ENCODE measurements at places on chromosomes 11 and 22.

- DNase-seq, result no peak
Measured at GRCh38 chr11:41895081-41895480, 435.6 kb upstream of the LRRC4C start.

GRCh38 chr11:60078745-60079144 lies 9.7 kb upstream of the MS4A2 start:
- DNase-seq, result no peak

GRCh38 chr11:299081-299891 lies at the start of gene IFITM5:
IFITM5 (minus strand) TSS chr11:299526; CDS start chr11:299490, 36 bp downstream.
- no peak for DNase-seq

DNA sequence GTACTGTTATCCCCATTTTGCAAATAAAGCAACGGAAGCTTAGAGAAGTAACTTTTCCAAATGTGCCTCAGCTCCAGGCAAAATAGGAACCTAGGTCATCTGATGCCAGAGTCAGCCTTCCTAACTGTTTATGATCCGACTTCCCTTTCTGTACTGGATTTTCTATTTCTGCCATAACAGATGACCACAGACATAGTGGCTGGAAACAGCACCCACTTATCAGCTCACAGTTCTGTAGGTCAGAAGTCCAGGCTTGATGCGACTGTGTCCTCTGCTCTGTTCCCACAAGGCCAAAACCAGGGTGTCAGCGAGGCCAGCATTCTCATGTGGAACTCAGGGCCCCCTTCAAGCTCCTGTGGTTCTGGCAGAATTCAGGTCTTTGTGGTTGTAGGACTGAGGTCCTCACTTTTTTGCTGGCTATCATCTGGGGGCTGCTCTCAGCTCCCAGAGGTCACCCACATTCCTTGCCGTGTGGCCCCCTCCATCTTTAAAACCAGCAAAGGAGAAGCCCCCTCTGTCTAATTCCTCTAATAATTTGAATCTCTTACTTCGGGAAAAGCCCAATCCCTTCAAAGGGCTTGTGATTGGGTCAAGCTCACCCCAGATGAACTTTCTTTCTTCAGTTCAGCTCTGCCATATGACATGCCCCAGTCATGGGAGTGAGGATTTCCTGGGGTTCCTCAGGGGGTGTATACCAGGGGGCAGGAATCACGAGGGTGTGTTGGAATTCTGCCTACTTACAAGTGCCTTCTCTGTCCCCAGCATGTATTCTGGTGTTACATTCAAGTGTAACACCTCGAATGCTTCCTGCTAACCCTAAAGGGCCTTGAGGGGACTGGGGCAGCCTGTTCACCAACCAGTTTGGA lies 15.3 kb downstream of the KCNJ5 start:
- DNase-seq, result no peak

DNA sequence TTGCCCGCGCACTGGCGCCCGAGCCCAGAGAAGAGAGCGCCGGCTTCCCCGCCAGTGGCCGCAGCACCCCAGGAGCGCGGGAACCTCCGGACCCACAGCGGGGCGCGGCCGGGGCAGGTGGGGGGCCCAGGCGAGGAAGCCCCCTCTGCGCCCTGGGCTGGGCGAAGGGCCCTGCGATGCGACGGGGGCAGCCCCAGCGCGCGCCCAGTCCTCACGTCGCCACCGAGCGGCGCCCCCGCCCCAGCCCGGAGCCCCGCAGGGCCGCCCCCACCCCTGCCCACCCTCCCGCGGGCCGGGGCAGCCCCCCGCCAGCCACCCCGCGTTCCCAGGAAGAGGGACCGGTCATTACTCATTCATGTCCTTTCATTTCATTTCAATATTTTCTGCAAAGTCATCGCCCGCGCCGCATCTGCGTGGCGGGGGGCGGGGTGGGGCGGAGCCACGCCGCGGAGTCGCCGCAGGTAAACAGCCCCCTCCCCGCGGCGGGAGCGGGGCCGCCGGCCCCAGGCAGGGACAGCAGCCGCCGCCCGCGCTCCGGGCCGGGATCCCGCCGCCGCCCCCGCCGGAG lies 673 bp upstream of the PANX2 start:
- peak; percentile 62 for DNase-seq

- no peak for DNase-seq
Measured at GRCh38 chr11:78291503-78292108, 102.9 kb downstream of the USP35 start.

GRCh38 chr11:115767047-115767802 lies 263.0 kb upstream of the CADM1 start:
- no peak for DNase-seq

DNA sequence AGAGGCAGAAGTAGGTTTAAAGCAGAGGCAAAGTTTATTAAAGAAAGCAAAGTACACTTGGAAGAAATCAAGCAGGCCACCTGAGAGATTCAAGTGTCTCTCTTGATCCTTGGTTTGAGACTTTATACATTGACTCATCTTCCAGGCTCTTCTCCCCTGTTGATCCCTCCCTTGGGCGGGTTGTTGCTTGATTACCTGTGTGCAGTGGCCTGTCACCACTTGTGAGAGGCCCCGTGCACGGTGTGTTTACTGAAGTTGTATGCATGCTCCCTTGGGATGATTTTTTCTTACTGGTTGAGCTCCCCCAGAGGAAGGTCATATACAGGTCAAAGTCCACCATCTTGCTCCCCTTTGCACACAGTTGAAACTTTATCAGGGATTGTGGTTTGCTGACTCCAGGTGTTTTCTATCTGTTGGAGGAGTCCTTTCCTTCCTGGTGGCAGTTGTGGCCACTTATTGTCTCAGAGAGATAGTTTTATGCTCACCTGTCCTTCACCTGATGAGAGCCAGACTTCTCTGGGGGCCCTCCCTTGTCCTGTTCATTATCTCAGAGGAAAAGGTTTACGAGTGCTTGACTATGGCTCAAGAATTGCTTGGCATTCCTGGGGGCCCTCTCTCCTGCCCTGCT lies 16.3 kb upstream of the RBMXL2 start:
- no peak for DNase-seq

DNA sequence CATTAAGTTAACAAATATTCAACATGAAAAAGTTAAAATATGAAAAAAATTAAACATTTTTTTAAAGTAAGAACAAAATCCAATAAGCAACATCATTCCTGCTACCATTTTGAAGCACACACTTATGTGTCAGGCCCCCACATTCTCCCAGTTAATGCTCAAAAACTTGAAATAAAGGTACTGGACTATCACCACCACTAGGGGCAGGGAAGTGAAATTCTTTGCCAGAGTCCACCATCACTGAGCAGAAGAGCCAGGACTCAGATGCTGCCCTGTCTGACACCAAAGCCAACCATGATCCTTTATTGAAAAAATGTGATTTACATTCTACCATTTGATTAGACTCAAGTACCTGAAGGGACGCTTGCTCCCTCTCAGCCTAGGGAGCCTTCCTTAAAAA lies 39.1 kb downstream of the PITPNB start:
- no peak for DNase-seq

DNA sequence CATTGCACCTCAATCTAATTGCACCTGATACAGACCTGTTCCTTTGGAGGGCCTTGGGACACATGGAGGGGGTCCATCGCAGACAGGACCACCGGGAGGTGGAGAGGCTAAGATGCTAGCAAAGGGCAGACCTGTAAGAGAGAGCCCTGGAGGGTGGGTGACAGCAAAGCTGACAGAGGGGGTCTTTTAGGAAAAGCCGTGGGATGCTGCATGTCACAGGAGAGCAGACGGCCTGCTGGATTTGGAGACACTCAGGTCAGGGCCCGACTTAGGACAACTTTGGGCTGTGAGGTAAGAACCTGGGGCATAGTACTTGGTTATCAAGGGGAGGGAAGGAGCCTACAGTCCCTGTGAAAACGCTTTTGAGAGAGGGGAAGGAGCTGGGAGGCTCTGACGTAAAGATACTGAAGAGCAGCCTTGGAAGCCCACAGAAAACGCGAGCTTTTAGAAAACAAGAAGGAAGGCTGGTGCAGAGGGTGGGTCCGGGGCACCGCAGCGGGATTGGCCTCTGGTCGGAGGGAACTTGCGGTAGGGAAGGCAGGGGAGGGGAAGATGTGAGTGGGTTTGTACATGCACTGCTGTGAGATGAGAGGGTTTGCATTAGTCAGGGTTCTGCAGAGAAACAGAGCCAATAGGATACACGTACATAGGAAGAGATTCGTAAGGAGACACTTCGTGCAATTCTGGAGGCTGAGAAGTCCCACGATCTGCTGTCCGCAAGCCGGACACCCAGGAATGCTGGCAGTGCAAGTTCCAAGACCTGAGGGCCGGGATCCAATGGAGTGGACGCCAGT lies 868.5 kb downstream of the TBC1D22A start:
- DNase-seq, result no peak

DNA sequence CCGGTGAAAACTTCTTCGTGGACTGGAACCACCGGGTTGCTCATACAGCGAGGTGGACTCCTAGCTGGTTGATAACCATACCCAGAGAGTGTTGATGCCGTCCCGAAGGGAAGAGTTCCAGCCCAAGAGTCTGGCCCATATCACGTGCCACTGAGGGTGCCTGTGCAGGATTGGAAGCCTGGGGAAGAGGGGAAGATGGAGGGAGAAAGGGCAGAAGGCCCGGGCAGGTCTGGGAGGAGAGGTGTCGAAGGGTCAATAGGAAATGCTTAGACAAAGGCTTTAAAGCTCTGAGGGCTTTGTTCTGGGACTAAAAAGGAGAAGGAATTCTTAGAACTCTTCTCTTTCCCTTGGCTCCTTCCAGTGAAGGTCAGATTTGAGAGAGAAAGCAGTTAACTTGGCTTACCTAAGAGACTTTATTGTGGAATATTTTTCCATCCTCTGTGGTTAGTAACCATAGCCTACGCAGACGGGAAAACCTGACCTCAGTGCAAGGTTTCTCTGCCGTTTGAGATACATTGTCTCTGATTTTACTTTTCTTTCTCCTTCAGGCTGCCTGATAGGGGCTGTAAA lies 70.5 kb downstream of the JAM3 start:
- DNase-seq, result no peak

GRCh38 chr22:36819112-36819511 lies 2.3 kb upstream of the PVALB start:
- no peak for DNase-seq

DNA sequence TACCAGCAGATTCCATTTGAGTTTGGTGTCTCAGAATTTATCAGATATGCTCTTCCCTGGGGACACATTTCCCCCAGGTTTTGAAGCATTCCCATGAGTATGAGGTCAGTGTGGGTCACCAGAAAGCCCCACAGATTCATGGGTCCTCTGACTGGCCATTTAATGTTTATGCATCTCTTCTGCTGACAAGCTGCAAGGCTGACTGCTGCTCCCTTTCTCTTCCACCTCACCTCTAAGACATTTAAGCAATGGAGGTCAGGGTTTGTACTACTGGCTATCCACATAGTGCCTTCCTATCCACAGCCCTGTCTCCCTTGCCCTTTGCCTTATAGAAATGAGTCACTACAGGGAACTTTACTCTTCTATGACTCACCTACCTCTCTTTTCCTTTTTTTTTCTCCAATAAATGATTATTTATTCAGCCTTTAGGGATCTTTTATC lies 106.0 kb upstream of the TIMP3 start:
- DNase-seq, result peak; percentile 99

DNA sequence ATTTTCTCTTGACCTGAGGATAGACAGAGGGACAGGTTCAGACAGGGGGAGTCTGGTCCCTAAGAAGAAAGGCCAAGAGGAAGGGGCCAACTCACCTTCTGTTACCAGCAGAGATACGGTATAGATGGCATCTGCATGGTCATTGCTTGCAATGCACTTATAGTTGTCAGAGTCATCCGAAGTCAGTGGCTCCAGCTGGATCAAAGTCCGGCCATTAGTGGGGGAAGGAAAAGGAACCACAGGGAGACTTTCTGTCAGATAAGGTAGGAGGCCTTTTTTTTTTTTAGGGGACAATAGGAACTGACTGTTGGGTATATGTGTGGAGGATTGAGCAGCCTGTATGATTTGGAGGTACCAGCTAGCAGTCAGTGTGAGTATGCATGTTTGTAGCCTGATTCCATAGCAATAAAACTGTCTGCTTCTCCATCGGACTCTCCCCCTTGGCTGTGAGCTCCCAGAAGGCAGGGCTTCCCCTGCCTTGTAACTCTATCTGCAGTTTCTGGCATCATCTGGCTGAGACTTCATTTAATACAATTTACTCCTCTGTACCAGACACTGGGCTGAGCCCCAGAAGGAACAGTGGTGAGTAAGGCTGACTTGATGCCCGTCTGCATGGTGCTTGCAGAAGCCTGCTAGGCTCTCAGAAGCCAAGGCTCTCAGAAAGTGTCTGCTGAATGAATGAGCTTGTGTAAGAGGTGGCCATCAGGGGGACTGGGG lies 5.7 kb downstream of the IGSF22 start:
- no peak for DNase-seq

- no peak for DNase-seq
Measured at GRCh38 chr11:6099577-6099976, 7.9 kb upstream of the OR56B4 start.

DNA sequence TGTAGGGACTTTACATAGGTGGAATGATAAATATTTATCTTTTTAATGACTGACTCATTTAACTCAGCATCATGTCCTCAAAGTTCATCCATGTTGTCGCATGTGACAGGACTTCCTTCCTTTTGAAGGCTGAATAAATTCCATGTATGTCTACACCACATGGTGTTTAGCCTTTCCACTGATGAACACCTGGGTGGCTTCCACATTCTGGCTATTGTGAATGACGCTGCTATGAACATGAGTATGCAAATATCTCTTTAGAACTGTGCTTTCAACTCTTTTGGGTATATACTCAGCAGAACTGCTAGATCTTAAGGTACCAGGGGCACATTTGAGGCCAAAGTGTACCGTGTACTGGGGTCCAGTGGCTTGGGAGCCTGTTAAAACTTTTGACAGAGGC lies 24.1 kb downstream of the LARGE1 start:
- DNase-seq, result no peak

Measured in PC-9 (cell line).